Activated naive CD8-positive, alpha-beta T cell treated with anti-CD3 and anti-CD28 coated beads for 36 hours (primary cell): ENCODE measurements at places on chromosomes 7 and 10.

GRCh38 chr7:5429857-5430611 lies 6.4 kb upstream of the TNRC18 start:
- no peak for DNase-seq

DNA sequence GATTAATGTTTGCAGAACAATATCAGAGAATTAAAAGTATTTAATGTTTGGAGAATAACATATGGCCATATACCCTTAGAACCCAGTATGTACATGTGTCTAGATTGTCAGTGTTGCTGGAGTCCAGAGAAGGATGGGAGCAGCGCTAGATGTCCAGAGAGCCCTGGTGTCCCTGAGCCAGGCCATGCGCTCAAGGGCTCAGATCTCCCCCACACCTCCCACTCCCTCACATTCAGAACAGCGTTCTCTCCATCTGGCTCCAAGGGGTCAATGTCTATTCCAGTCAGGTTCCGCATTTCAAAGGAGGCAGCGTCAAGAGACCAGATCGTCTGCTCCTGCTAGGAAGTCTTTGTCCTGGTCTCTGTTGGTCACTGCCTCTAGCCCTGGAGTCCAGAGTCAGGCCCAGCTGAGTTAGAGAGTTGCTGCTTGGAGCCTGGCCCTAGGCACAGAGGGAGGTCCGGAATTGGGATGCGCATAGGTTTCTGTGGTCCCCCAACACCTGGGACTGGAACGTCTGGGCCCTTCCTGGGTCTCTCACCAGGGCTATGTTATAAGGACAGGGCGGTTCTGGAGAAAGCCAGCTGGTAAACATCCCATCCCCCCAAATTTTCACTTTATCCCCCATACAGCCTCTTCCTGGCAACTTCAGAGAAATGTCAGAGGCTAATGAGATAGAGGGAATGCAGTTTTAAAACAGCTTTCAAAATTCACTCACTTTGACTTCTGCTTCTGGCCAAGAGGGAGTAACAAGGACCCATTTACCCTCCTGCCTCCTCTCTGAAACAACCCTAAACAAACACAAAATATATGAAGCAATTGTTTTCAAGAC lies 6.5 kb upstream of the WDR86 start:
- no peak for DNase-seq

GRCh38 chr10:99809931-99810615 lies 27.6 kb downstream of the ABCC2 start:
- DNase-seq = no peak

DNA sequence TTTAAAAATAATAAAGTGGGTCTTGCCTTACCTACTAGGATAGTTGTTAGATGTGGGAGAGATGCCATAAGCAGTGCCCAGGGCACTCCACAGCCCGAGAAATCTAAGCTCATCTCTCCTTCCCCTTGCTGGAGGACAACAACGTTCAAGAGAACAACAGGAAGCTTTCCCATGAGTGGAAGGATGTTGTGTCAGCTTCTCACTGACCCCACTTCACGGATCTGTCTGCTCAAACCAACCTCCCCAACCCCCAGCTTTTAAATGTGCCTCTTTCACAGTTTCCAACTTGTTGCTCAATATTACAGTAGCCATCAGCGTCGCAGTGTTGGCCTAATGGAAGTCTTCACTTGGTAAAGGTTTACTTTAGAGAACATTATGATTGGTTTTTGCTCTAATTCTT lies 72.1 kb downstream of the PTPRE start:
- DNase-seq = no peak

DNA sequence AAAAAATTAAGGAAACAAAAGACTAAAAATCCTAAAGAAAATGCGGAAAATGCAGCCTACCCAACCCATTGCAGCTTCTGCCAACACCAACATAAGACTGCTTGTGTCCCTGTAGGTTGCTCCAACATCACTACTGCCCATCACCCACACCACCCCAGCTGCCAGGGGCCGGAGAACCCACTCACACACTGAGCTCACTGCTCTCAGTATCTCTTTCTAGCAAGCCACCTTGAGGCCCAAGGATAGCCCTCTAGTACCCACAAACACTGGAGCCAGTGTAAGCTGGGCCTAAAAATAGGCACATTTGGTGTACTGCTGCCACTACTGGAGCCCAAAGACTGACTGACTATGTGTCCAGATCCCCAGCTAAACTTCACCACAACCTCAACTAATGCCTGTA lies 67.3 kb downstream of the MEST start:
- DNase-seq = no peak

GRCh38 chr7:24441314-24442027 lies 131.8 kb upstream of the PALS2 start:
- DNase-seq = no peak

- DNase-seq = no peak
Measured at GRCh38 chr7:151213826-151214225, 3.5 kb upstream of the H2BK1 start.

DNA sequence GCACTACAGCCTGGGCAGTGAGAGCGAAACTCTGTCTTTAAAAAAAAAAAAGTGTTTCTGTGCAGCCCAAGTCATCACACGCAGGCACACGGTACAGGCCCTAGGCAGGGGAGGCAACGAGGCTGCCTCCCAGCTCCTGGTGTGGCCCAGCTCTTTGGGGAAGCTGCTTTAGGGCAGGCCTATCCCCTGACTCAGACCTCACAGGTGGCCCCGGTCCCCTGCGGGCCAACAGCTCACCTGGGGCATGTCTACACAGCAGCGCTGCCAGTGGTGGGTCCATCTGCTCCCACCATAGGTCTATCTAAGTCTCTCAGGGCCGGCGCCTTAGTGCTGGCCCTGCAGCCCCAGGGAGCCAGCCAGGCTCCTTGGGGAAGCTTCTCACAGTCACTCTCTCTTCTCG lies 31.4 kb downstream of the ZAN start:
- DNase-seq = no peak

GRCh38 chr10:112215342-112215774 lies 31.8 kb upstream of the GPAM start:
- DNase-seq = no peak

- no peak for DNase-seq
Measured at GRCh38 chr7:25481891-25482290, 253.6 kb upstream of the NPVF start.

- no peak for DNase-seq
Measured at GRCh38 chr10:17768957-17769356, 17.0 kb downstream of the TMEM236 start.
